ENCODE measurements at places on chromosomes 4 and X.

GRCh38 chr4:13522282-13523104 lies 21.8 kb downstream of the NKX3-2 start:
- no peak for DNase-seq

- DNase-seq = no peak
Measured at GRCh38 chrX:39398963-39399261, 597.7 kb downstream of the MID1IP1 start.

DNA sequence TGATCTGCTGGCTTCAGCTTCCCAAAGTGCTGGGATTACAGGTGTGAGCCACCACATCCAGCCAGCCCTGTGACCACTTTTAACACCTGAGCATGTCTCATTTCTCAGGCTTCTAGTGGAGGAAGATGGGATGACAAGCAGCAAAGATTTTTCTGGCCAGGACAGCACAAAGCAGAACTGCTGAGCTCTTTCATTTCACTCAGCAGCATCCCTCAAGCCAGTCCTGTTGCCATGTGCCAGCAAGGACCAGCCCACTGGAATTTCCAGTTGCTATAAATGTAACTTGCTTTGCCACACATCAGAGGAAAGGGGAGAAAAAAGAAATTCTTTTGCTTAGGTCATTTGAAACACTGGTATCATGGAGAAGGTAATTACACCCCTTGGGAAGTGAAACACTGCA lies 75.9 kb downstream of the SLC9A7 start:
- DNase-seq = no peak

GRCh38 chrX:94400488-94400887 lies 726.5 kb downstream of the FAM133A start:
- DNase-seq = no peak

GRCh38 chr4:118969359-118969758 lies 80.7 kb downstream of the SYNPO2 start:
- DNase-seq = peak; percentile 33

DNA sequence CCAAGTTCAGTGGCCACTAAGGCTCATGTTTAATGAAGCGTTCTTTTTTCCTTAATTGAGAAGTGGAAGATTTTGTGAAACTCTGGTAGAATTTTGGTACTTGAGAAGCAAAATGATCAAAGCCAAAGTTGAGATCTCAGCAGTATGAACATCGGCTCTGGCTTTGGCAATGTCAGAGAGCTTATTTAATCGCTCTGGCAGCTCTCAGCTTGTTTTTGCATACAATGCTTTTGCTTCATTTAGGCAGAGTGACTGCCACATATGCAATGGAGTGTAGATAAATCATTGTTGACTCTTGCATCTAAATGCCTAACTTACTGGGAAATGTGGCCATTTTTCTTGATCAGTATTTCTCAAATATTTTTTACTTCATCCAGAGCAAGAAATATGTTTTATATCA lies 135.7 kb downstream of the AASDH start:
- DNase-seq = no peak

- no peak for DNase-seq
Measured at GRCh38 chr4:146577111-146577510, 55.4 kb upstream of the SLC10A7 start.

GRCh38 chr4:25050370-25051078 lies 19.8 kb upstream of the LGI2 start:
- DNase-seq = no peak

DNA sequence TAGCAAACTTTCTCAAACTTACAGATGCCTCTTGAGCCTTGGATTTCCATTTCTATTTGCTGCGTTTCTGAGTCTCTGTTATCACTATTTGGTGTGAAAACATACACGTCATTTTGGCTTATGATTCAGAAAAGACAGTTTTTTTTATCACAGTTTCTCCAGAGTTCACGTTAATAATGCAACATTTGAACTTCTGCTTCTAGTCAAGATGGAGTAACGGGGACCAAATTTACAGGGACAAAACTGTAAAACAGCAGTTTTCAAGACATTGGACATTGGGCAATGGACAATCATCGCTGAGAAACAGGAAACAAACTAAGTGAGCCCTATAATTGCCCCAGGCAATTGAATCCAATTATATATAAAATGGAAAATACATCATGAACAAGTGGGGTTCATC lies 36.2 kb upstream of the TASL start:
- DNase-seq = no peak

DNA sequence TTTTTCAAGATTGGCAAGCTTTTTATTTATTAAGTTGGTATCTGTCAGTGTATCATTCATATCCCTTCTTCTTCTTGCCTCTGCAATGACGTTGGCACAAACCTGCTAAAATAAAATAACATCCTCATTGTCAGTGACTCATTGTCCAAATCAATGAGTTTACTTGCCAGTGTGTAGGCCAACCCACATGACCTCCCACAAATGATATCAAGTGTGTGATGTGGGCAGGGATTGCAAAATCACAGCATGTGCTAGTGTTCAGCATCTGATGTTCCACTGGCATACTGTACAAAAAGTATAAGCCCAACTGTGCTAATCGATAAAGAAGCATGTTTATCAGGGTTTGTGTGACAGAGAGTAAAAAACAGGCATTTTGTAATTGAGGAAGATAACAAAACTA lies 25.5 kb downstream of the GPAT3 start:
- DNase-seq = no peak

- no peak for DNase-seq
Measured at GRCh38 chr4:172055046-172055445, 241.8 kb downstream of the GALNTL6 start.

DNA sequence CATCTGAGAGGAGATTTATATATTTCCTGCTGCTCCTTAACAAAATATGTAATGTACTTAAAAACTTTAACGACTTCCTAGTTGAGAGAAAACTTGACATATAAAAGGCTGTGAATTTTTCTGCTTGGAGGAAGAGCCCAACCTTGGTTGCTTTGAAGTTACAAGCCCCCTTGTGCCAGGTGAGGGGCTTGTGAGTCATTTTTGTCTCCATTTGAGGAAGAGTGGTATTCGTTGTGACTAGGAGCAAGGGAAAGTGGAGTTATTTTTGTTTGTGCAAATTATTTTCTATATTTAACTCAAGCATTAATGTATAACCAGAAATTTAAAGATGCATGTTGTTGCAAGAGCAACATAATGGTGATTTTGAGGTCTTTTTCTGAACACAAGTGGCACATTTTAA lies 99.0 kb upstream of the DDX3X start:
- no peak for DNase-seq

GRCh38 chr4:186342582-186342981 lies 76.6 kb downstream of the F11 start:
- peak; percentile 36 for DNase-seq
